Lung (tissue), 17 donors: ENCODE measurements at places on chromosomes 5 and 9. TPM values are rescaled to one million over a fixed set of nuclear protein-coding genes. Genes with fewer than 3 reads are reported as not detected.
A peak's percentile ranks its signal among the peaks of the same experiment; 100 is the strongest.

Gene NTRK2
- polyA plus RNA-seq, result 0.50 TPM

Gene RALGDS
- polyA plus RNA-seq, result 145 TPM

Gene ACER2
- polyA plus RNA-seq, result 1.2 TPM

Gene CCDC69
- polyA plus RNA-seq, result 73.6 TPM

Gene ZFR
- 23.0 TPM for polyA plus RNA-seq

Gene BAAT
- polyA plus RNA-seq, result 0.03 TPM

Gene SLC2A8
- polyA plus RNA-seq, result 17.9 TPM

Gene BTNL8
- polyA plus RNA-seq, result 0.81 TPM

Gene SEMA5A
- 4.0 TPM for polyA plus RNA-seq

Gene IFNA21
- polyA plus RNA-seq, result not detected

Gene SLC6A3
- polyA plus RNA-seq, result 0.30 TPM

DNA sequence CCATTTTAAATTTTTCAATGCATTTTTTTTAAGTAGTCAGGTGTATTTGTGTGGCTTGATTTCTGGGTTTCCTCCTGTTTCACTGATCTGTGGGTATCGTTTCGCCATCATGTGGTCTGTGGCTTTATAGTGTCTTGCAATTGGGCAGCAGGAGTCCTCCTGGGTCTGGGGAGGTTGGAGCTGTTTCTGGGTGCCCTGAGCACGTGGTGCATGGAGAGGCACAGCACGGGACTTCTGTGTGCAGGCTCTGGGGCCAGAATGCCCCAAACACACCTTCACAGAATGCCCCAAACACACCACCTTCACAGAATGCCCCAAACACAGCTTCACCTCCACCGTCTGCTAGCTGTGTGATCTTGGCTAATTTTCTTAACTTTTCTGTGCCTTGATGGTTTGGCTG, 82.6 kb upstream of the COL5A1 start:
- no peak for DNase-seq

GRCh38 chr9:27129221-27129620, 20.2 kb downstream of the TEK start:
- DNase-seq, result no peak

DNA sequence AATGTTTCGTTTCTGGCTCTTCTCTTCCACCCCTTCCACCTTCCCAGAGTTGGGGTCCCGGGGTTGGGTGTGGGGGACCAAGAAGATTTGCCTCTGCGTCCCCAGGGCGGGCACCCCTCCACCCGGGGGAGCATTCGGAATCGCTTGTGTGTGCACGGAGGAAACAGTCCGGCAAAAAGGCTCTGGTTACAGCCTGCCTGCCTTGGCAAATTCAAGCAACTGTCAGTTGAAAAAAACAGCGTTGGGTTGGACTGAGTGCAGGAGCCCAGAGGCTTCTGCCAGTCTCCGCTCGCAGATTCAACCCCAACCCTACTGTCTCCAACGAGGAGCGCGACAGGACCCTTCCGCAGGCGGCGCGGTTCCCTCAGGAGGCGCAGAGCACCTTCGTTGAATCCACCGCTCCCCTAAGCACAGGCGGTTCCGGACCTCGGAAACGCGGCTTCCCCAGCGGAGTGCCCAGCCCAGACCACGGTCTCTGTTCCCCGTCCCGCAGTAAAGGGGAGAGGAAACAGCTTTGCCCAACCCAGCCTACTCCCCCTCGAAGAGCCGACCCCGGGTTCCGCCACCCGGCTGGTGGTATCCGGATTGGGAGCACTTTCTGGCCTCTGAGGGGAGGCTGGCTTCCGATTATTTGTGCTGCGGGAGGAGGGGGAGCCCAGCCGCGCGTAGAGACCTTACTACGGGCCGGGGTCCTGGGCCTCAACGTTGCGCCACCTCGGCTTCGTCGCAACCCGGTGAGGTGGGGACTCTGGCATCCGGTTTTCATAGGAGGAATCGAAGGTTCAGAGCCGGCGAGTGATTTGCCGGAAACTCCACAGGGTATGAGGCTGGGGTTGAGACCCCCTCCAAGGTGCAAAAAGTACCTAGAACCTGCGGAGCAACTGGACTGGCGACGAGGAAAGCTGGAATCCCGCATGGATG, 9.6 kb downstream of the LHX6 start:
- DNase-seq, result peak; percentile 43

GRCh38 chr9:123002754-123003153, 30.7 kb upstream of the GPR21 start:
- DNase-seq, result no peak

GRCh38 chr9:113154471-113154870, 3.7 kb downstream of the SLC31A2 start:
- DNase-seq, result no peak

- DNase-seq, result no peak
These were observed 182.3 kb upstream of the EFNA5 start for GRCh38 chr5:107853031-107853430.

GRCh38 chr5:151213803-151214613, 9.9 kb downstream of the CCDC69 start:
- peak; percentile 57 for DNase-seq

DNA sequence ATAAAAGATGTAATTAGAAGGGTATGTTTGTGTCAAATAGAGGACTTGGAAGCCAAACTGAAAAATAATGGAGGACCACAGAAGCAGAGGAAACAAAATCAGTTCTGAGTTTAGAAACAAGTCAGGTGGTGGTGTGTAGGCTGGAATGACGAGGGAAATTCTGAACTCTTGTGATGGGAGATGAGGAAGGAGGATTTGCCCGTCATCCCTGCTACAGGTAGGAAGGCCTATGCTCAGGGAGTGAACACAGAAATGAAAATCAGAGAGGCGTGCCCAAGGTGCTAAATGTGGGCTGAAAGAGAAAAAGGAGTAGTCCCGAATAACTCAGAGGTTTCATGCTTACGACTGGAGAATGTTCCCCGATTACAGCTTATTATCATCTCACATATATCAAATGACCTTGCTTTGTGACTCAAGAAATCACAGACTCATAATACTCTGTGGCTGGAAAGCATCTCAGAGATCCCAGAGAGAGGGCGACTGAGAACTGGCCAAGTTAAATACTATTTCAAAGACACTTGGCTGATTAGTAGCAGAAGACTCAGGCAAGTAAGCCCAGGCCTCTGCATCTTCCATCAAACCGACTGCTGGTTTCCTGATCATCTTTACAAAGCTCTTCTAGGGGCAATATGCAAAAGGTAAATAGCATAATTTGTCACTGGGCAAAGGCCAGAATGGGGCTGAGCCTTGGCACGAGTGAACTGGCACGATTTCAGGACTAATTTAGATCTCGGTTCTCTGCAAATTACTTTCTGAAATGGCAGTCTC, 126.0 kb downstream of the SUSD1 start:
- no peak for DNase-seq

GRCh38 chr5:180645274-180646204, 3.9 kb downstream of the FLT4 start:
- peak; percentile 44 for DNase-seq

GRCh38 chr5:96432216-96433065, 607 bp downstream of the PCSK1 start:
- DNase-seq, result no peak

GRCh38 chr9:129026442-129027223, 1.5 kb downstream of the SH3GLB2 start:
- peak; percentile 66 for DNase-seq

DNA sequence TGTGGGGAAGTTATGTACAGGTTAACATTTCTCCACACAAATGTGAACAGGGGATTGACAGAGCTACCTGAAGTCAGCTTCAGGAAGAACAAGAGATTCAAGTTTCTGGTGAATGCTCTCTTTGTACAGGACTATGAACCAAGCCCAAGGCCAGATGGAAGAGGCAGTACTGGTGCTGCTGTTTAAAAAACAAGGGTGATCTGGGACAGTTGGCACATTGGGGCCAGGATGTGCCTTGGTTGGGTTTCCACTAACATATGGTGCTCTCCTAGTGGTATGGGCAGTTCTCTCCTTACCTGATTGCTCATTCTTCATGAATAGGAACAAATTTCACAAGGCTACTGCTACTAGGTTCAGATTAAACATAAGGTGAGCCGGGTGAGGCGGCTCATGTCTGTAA, 40.0 kb downstream of the MTMR12 start:
- no peak for DNase-seq

- DNase-seq, result no peak
These were observed 13.7 kb downstream of the DOCK2 start for GRCh38 chr5:169650701-169651331.

DNA sequence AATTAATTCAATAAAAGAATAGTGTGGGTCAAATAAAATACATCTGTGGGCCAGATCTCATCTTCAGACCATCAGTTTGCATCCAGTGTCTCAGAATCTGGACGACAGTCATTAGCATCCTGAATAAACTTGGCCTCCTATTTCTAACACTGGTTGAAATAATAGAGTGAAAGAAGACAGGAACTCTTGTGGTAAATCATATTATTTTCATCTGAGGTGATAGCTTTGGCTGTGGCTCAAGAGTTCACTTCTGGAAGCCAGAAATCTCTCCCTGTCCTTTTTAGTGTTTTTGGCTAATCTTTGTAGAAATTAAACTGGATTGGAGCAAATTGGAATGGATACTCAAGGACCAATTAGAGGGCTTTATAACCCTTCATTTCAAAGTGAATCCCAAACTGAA, 63.4 kb upstream of the HMHB1 start:
- no peak for DNase-seq
